ENCODE measurements at places on chromosomes 4 and X.

GRCh38 chr4:1004557-1005485 lies 6.6 kb upstream of the FGFRL1 start:
- DNase-seq = no peak

GRCh38 chr4:177901786-177902185 lies 459.5 kb upstream of the AGA start:
- DNase-seq = no peak

DNA sequence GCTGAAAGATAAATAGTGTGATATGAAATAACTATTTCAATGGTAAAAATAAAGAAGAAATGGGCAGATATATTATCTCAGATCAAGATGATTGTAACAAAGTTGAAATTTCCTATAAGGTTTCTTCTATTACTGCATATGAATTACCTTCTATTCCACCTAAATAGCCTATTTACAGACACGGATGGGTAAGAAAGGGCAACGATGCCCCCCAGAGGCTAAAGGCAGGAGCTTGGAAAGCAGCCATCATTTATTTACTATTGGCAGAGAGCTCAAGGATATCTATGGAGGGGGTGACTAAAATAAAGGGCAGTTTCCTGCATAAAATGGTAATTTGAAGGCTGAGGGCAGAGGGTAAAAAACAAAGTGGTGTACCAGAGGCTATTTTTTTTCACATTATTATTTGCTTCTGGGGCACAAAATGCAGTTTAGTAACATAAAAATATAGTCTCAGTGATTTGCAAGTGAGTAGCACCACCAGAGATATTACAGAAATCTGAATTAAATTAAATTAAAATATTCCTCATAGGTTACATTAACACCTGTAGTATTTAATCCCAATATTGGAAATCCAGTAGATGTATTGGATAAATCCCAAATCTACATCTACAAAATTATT lies 123.1 kb downstream of the BTC start:
- DNase-seq = peak; percentile 52

GRCh38 chrX:30735839-30736238 lies 82.6 kb downstream of the GK start:
- DNase-seq = peak; percentile 86

DNA sequence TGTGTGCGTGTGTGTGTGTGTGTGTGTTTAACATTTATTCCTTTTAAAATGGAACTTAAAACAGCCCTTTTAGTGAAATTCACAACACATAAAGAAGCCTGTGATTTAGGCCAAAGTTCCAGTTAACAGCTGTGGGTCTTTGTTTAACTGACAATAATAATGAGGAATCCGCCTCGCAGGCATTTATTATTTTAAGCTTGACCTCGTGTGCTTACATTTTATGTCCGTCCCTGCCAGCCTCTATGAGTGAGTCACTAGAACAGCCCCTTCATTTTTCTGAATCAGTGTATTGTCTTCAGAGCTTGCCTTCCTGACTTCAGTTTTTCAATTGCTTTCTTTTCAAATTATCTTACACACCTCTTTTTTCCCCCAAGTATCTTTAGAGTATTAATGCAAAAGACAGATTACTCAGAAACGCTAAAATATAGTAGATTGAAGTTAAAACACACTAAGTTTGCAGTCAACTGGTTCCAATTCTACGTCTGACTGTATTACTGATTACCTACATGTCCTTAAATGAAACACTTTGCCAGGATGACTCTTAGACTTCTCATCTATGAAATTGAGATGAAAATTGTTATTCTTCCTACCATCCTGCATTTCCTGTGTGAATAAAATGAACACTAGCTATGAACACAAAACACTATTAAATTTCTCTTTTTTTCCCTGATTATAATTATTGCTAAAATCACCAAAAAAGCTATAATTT lies 319.6 kb upstream of the HS3ST1 start:
- DNase-seq = no peak

- no peak for DNase-seq
Measured at GRCh38 chrX:10747975-10748374, 127.6 kb upstream of the MID1 start.

GRCh38 chrX:51035746-51036145 lies 125.2 kb downstream of the BMP15 start:
- no peak for DNase-seq

DNA sequence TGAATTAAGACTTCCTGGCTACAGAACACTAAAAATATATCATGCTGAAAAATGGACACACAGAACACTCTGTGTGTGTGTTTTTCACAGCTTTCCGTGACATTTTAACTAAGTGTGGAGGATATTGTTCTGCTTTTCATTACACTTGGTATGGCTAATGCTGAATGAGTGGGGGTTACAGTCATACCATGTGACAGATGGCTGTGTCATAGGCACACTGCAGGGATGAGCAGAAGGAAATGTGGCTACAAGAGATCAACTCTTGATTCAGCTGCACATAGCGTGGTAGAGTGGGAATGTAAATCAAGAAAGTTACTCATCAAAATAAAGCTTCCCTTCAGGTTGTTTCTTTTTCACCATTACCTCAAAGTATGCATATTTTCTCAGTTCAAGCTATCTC lies 669.8 kb downstream of the IQCM start:
- no peak for DNase-seq

DNA sequence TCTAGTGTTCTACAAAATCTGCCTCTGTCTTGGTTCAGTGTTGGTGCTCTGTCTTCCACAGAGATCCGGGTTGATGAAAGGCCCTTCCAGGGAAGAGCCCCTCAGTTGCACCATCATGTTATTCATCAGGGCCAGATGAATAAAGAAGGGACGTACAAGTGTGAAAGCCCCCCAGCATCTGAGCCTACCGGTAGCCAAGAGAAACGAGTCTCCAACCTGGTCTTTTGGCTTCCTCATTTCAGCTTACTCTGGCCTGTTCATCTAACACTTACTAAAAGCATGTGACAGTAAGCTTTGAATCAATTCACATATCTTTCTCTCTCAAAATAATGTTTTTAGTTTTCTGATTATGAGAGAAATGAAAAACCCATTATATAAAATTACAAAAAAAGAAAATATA lies 19.2 kb downstream of the MEPE start:
- DNase-seq = no peak

DNA sequence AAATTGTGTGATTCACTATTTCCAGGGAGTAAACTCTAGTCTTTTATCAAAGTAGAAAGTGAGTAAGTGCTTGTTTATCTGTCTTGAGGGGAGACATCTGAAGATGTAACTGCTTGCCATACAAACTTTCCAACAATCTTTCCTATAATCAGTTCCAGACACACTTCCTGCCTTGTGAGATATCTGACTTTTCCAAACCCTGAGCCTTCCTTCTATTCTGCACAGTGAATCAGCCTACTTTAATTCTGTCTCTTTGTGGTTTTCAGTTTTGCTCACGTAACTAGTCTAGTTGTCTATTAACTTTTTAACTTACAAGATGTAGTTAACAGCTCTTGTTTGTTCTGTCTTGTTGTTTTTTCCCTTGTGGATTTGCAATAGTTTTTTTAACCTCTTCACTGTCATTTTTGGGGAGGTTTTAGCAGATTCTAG lies 947.8 kb downstream of the C4orf33 start:
- no peak for DNase-seq

- peak; percentile 68 for DNase-seq
Measured at GRCh38 chr4:77861495-77861894, 1.1 kb upstream of the MRPL1 start.

DNA sequence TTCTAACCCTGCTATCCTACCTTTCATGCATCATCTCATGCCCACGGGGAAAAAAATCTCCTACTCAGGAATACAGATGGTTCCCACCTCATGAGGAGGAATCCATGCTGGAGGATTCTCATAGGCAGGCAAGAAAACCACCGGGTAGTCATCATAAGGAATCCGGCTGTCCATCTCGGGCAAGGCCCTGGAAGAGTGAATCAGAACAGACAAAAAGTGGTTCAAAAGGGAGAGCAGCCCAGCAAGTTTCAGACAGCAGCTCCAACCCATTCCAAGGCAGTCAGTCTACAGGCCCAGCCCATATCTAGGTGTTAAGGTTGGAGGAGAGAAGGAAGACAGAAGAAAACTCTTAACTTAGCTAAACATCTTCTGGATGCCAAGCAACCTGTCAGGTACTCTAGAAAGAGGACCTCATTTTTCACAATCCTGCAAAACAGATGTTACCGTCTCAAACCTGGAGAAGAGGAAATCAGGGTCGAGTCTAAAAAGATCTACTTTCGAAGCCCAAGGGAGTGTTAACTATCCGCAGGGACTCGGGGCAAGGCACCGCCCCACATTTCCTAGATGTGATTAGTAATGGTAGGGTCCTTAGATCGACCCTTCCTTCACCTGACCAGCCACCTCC lies 447 bp downstream of the PDZD11 start:
- no peak for DNase-seq

DNA sequence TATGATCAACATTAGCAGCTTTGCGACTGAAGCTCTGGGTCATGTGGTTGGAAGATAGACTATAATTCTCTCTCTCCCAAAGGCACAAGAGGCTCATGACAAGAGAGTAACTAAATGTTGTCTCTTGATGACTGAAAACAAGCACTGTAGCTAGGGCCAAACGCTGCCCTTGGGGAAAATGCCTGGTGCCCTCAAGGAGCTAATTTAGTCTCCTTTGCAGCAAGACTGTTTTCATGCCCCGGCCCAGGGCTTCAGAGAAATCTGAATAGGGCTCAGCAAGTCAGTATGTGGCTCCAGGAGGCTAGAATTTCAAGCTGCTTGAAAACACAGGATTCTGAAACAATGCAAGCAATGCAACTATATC lies 411.9 kb downstream of the GPAT3 start:
- DNase-seq = no peak

- no peak for DNase-seq
Measured at GRCh38 chr4:175927121-175927520, 115.1 kb upstream of the GPM6A start.

GRCh38 chr4:156593464-156593863 lies 378.1 kb downstream of the PDGFC start:
- no peak for DNase-seq

GRCh38 chr4:146443525-146443924 lies 78.2 kb downstream of the SLC10A7 start:
- DNase-seq = no peak

GRCh38 chr4:105937759-105938158 lies 42.5 kb downstream of the NPNT start:
- no peak for DNase-seq

GRCh38 chrX:112662559-112663427 lies 16.9 kb downstream of the LHFPL1 start:
- no peak for DNase-seq

DNA sequence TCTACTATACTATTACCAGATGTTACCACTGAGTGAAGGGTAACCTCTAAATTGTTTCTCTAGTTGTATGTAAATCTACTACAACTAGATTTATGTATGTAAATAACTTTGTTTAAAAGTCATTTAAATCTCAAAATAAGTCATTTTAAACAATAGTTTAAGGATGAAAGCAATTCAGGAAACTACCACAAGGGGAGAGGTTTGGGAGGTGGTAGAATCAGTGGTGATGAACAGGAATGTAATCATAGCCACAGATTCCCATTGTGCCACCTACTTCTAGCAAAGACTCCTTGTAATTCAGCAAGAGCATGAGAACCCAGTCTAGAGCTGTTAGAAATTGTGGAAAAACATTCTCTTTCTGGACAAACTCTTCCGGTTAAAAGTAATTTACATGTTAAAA lies 234.6 kb downstream of the SLC7A11 start:
- no peak for DNase-seq

DNA sequence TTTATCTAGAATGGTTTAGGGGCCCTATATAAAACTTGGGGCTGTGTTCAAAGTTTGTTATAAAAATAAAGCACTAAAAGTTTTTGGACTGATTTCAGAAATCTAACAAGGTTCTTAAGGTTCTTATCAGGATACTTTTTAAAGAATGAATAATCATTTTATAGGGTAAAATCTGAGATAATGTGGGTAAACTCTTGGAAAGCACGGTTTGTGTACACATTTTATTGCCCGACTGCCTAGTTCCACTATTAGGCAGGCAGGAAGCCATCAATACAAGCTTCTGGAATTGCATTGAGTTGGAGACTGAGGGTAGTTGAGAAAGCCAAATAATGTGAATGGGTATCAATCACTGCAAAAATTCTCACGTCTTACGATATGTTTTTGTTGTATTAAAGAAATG lies 331.0 kb upstream of the PITX2 start:
- no peak for DNase-seq

DNA sequence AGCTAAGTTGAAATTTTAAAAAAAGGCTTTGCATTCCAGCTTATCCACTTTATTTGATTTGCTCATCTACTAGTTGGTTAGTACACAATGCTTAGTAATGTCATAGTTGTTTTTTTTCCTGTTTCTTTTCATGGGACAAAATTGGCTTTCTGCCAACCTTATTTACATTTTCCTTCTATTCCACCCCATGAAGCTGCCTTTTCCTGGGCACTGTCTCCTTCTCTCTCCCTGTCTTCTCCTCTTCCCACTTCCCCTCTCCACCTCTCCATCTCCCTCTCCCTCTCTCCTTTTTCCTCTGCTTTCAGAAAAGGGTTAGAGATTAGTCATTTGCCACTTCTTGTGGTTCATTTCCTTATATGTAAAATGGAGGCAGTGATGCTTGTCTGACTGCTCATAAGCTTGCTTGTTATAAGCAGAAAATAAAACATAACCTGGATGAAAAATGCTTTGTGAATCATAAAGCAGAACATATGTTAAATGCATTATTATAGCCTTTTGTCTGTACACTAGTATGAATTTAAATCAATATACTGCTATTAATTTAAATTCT lies 181.9 kb downstream of the CEP135 start:
- DNase-seq = no peak

DNA sequence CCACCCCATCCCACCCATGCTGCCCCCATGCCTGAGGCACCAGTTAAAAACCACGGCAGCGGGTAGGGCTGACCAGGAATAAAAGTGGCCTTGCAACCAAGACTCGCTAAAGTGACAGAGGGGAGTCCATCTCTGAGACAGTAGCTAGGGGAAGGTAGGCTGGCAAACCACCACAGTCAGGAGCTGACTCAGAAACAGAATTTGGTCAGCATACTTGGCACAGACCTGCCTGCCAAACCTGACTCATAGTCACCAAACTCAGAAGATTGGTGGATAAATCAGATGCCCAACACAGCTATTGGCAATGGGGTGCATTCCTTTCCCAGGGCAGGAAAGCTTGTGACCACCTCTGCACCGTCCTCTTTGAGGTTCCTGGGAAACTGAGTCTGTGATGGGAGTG lies 193.8 kb downstream of the BCOR start:
- DNase-seq = peak; percentile 75

GRCh38 chrX:18676470-18676869 lies 4.6 kb upstream of the RS1 start:
- no peak for DNase-seq

GRCh38 chrX:13371186-13371585 lies 51.3 kb upstream of the ATXN3L start:
- DNase-seq = no peak

DNA sequence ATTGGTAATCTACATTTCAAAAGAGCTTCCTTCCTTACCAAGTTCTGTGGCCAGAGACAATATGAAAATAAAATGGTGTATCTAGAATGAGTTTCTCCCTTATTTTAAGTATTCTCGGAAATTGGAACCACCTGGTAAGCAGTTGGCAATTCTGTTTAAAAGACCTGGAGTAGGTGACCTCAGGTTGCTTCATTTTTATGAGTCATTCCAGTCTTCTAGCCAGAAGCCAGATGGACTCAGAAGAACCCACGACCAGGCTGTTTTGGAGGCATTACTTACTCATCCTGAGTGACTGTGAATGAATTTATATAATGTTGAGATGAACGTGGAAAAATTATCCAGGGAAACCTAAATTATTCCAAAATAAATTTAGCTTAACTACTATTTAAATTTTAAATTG lies 9.1 kb downstream of the BMPR1B start:
- no peak for DNase-seq

GRCh38 chrX:9569876-9570301 lies 105.0 kb downstream of the TBL1X start:
- no peak for DNase-seq

- no peak for DNase-seq
Measured at GRCh38 chrX:9130031-9130430, 96.1 kb upstream of the FAM9B start.
